ENCODE measurements at places on chromosomes 12 and 14.

GRCh38 chr12:5909560-5909959 lies 35.5 kb downstream of the ANO2 start:
- DNase-seq = peak; percentile 49

GRCh38 chr14:63296060-63296563 lies 22.6 kb downstream of the GPHB5 start:
- no peak for DNase-seq

DNA sequence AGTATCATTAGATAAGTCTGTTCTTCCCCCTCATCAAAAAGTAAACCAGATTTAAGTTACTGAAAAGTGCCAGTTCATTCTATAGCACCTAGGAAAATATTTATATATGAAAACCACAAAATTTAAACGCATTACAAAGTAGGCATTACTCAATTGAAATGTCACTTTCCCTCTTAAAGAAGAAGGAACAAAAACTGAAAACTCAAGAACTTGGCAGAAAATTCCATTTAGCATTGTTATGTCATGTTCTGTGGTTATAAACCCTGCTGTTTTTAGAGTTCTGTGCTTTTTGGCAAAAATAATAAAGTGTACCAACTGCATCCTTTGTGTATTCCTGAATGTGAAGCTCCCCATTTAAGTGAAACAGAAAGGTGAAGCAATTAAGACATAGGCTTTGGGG lies 3.6 kb downstream of the FGD4 start:
- DNase-seq = no peak

DNA sequence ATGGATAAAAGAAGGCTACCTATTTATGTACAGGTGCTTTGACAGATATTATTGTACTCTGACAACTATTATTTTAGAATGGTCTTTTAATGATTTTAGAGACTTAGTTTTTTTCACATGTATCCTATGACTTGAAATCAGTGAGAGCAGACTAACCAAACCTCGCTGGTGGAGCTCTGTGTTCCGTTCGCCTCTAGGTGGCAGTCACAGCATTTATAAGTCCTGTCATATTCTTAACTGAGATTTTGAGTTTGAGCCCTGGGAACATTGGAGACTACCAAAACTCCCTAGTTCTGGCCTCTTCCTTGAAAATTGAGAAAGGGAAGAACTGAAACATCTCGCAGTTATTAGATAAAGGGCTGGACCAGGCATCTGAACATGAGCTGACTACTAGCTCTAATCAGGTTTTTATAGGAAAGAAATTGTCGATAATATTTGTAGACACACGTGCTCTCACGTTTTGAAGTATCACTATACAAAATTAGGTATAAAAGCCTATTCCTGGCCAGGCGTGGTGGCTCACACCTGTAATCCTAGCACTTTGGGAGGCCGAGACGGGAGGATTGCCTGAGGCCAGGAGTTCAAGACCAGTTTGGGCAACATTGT lies 48.3 kb downstream of the TTLL5 start:
- DNase-seq = no peak

DNA sequence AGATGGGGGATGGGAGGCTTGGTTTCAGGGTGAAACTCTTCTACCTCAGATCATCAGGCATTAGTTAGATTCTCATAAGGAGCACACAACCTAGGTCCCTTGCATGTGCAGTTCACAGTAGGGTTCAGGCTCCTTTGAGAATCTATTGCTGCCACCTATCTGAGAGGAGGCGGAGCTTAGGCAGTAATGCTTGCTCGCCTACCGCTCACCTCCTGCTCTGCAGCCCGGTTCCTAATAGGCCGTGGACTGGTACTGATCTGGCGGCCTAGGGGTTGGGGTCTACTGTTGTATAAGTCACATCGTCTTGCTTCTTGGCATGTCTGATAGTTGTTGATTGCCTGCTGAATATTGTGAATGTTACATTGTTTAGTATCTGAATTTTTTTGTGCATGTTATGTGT lies 12.2 kb downstream of the SCYL2 start:
- DNase-seq = no peak

GRCh38 chr14:89588016-89588415 lies 171.0 kb upstream of the FOXN3 start:
- no peak for DNase-seq

DNA sequence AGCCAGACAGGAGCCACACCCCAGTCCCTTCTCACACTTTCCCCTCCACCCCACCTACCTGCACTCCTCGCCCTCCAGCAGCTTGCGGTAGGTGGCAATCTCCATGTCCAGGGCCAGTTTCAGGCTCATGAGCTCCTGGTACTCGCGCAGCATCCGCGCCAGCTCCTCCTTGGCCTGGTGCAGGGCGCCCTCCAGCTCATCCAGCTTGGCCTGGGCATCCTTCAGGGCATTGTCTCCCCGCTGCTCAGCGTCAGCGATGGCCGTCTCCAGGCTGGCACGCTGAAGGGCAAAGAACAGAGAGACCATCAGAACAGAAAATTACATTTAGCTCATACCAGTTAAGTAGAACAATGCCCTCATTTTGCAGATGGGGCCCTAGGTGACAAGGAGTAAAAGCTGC lies 5.5 kb downstream of the KRT74 start:
- no peak for DNase-seq

DNA sequence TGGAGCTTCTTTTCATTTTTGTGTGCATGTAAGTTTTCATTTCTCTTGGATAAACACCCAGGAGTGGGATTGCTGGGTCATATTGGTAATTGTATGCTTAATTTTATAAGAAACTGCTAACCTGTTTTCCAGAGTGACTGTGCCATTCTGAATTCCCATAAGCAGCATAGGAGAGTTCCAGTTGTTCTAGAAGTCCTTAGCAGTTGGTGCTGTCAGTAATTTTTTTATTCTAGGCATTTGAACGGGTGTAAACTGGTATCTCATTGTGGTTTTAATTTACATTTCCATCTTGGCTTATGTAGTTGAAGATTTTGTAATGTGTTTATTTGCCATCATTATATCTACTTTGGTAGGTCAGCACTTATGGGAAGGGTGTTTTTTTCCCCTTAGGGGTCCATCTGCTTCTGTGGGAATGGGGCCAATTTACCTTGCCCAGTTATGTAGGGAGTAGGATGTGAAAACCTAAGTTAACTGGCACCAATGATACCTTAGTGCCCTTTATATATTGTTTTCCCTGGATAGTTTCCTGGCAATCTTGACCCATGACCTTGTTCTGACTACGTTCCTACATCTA lies 202.9 kb downstream of the AKAP6 start:
- no peak for DNase-seq

GRCh38 chr14:102356280-102356679 lies 6.4 kb downstream of the CINP start:
- DNase-seq = no peak

DNA sequence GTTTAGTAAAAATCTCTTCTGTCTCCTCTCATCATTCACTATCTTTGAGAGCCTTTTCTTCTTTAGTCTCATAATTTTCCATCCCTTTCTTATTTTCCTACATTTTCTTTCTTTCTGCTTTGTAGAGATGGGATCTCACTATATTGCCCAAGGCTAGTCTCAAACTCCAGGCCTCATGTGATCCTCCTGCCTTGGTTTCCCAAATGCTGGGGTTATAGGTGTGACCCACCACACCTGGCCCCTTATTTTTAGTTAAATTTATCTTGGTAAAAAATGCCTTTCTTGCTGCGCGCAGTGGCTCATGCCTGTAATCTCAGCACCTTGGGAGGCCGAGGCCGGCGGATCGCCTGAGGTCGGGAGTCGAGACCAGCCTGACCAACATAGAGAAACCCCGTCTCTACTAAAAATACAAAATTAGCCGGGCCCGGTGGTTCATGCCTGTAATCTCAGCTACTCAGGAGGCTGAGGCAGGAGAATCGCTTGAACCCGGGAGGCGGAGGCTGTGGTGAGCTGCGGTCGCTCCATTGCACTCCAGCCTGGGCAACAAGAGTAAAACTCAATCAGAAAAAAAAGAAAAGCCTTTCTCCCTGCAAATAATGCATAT lies 996 bp downstream of the SLC2A3 start:
- DNase-seq = no peak

DNA sequence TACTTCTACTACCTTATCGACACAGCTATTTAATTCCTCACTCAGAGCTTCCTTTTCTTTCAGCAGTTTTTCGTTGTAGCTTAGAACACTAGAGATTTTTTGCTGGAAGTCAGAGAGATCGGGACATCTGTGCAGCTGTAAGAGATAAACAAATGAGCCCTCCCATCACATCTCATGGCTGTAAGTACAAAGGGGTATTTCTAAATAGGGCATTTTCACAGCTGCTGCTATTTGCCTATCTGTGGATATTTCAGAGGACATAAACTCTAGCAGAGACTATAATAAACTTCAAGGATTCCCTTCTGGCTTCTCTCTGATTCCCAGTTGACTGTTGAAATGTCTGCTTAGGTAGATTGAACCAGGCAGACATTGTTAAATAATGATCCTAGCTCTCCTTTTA lies 76.1 kb upstream of the SAV1 start:
- no peak for DNase-seq

GRCh38 chr12:109764123-109764522 lies 50.5 kb downstream of the FAM222A start:
- DNase-seq = no peak

DNA sequence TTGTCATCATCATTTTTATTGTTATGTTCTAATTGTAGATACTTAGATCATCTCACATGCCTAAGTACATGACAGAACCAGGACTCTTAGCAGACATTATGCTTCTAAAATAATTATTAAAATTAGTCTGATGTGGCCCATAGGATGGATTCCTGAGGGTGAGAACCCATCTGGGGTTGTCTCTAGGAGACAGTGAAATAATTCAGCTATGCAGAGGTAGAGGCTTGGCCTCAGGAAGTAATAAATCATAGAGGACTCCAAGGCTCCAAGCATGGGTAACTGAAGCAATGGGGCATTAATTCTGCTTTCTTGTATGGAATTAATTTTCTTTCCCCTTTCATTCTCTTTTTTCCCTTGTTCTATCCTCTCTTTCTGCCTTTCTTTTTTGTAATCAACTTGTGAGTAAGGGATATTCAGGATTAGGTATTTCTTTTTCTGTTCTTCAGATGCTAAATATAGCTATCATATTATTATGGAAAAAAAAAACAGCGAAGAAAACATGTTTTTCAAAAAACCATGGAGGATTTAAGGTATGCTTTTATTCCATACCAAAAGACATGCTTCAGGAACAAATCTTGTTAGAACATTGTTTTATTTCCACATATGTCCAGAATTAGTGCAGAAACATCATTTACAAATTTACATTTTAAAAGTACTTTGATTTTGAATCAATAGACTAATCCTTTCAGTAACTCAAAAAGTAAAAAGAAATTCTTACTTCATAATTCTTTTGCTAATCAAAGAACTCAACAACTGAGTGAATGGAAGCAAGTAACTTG lies 263.2 kb downstream of the TRHDE start:
- DNase-seq = no peak

DNA sequence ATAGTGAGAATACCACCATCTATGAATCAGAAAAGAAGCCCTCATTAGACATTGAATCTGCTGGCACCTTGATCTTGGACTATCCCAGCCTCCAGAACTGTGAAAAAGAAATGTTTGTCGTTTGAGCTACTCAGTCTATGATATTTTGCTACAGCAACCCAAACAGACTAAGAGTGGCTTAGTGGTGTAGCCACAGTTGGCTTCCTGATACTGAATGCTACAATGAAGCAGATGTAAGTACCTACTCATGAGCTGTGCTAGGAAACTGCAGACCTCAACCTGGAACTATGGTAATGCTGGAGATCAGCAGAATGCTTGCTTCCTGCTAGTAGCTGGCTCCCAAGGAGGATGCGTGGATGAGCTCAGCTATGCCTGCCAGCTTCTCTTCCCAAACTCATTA lies 268.6 kb upstream of the CRY1 start:
- no peak for DNase-seq

GRCh38 chr12:45913631-45914030 lies 76.7 kb downstream of the SCAF11 start:
- DNase-seq = no peak

GRCh38 chr12:112330706-112331105 lies 51.5 kb downstream of the HECTD4 start:
- DNase-seq = no peak

- DNase-seq = no peak
Measured at GRCh38 chr14:105536691-105537579, 10.6 kb downstream of the TMEM121 start.

- DNase-seq = no peak
Measured at GRCh38 chr12:116964054-116965050, 53.6 kb downstream of the FBXW8 start.

DNA sequence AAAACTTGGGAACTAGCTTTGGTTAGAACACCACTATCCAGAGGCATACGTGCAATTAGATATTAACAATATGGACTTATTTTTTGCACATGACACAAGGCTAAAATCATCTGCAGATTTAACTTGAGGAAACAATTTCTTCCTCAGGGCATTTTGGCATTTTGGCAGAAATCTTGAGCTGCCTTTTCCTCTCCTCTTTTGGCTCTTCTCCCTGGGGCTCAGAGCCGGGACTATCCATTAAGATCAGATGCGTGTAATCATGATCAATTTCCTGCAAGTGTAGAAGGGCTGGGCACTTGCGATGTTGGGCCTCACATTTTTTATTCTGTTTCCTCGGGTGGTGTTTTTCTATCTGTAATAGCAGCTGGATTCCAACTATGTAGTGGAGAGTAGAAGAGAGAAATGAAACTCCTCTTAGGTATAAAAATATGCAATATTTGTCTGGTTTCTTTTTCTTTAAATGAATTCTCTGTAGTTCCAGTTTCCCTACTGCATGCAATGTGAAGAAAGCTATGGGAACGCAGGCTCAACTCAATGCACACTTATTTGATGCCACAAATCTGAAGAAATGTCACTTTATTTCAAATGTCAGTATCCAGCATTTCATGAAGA lies 1010.8 kb downstream of the FLRT2 start:
- no peak for DNase-seq

- DNase-seq = no peak
Measured at GRCh38 chr12:125619723-125620122, 554.5 kb downstream of the AACS start.

DNA sequence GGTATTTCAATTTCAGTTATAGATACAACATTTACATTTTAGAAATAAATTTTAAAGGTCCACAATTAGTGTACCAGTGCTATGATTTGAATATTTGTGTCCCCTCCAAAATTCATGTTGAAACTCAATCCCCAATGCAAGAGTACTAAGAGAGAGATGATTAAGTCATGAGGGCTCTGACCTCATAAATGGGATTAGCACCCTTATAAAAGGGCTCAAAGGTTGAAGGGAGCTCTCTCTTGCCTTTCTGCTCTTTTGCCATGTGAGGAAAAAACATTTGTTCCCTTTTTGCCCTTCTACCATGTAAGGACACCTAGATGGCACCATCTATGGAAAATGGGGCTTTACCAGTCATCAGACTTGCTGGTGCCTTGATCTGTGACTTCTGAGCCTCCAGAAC lies 25.8 kb upstream of the CNOT2 start:
- DNase-seq = no peak

DNA sequence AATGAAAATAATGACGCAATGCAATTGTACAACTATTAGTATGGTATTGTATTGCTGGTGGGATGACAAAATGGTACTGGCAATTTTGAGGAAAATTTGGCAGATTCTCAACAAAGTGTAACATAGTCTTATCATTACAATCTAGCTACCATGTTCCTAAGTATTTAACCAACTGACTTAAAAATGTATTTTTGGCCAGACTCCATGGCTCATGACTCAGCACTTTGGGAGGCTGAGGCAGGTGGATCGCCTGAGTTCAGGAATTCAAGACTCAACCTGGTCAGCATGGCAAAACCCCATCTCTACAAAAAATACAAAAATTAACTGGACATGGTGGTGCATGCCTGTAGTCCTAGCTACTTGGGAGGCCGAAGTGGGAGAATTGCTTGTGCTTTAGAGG lies 1409.5 kb downstream of the AACS start:
- no peak for DNase-seq

- DNase-seq = no peak
Measured at GRCh38 chr12:130739571-130739970, 23.5 kb upstream of the RIMBP2 start.

GRCh38 chr14:104797115-104798044 lies 1.8 kb upstream of the AKT1 start:
- DNase-seq = no peak
